ENCODE measurements at places on chromosomes 12 and 14. TPM values are rescaled to one million over a fixed set of nuclear protein-coding genes. Genes with fewer than 3 reads are reported as not detected.

Gene C1RL
- 11.4 TPM for polyA plus RNA-seq

Gene CLEC4C
- polyA plus RNA-seq = not detected

Gene TMPO
- polyA plus RNA-seq = 79.0 TPM

Gene OAS2
- polyA plus RNA-seq = 4.1 TPM

Gene OR6J1
- 0.43 TPM for polyA plus RNA-seq

Gene KRT85
- not detected for polyA plus RNA-seq

Gene TRPV4
- polyA plus RNA-seq = 1.0 TPM

Gene STAC3
- 10.9 TPM for polyA plus RNA-seq

Gene TMEM63C
- 24.6 TPM for polyA plus RNA-seq

Gene ADGRD1
- polyA plus RNA-seq = 11.4 TPM

Gene CNTN1
- polyA plus RNA-seq = 490 TPM

Gene MGP
- 28.7 TPM for polyA plus RNA-seq

Gene DAO
- 1.4 TPM for polyA plus RNA-seq

Gene TGM1
- 6.1 TPM for polyA plus RNA-seq

Gene KRT78
- not detected for polyA plus RNA-seq

Gene WNT1
- polyA plus RNA-seq = 2.9 TPM

Gene DDX55
- polyA plus RNA-seq = 24.8 TPM

Gene ANKS1B
- polyA plus RNA-seq = 98.8 TPM

Gene MAP4K5
- polyA plus RNA-seq = 55.5 TPM

Gene MMP19
- polyA plus RNA-seq = 0.74 TPM

Gene LBHD2
- 2.1 TPM for polyA plus RNA-seq

Gene PRB2
- polyA plus RNA-seq = not detected

Gene KRT72
- 0.29 TPM for polyA plus RNA-seq

Gene CFAP54
- polyA plus RNA-seq = 3.3 TPM

Gene SLC25A47
- not detected for polyA plus RNA-seq

Gene MYRFL
- 0.32 TPM for polyA plus RNA-seq

Gene ZFHX2
- polyA plus RNA-seq = 31.3 TPM

Gene SLC10A1
- polyA plus RNA-seq = 0.21 TPM

Gene LIN7A
- 13.0 TPM for polyA plus RNA-seq

Gene BDKRB2
- polyA plus RNA-seq = 1.4 TPM

Gene PRH1
- polyA plus RNA-seq = 12.3 TPM

Gene ZBTB42
- polyA plus RNA-seq = 1.9 TPM

Gene IAPP
- 0.24 TPM for polyA plus RNA-seq

Gene CPM
- 15.1 TPM for polyA plus RNA-seq

Gene WNT5B
- 14.3 TPM for polyA plus RNA-seq

Gene SCFD1
- 84.2 TPM for polyA plus RNA-seq

Gene TAS2R30
- 0.14 TPM for polyA plus RNA-seq

Gene NEUROD4
- polyA plus RNA-seq = 1.1 TPM

Gene HHIPL1
- 5.1 TPM for polyA plus RNA-seq

Gene PTCSC3
- not detected for polyA plus RNA-seq

Gene GPR65
- polyA plus RNA-seq = 0.65 TPM

Gene GPR137C
- polyA plus RNA-seq = 27.9 TPM

Gene RPS6KL1
- polyA plus RNA-seq = 69.1 TPM

Gene SLC24A4
- 11.8 TPM for polyA plus RNA-seq

Gene LRCOL1
- 0.59 TPM for polyA plus RNA-seq

Gene SCNN1A
- polyA plus RNA-seq = 0.69 TPM

Gene CDCA4
- 9.1 TPM for polyA plus RNA-seq

Gene CLEC1B
- polyA plus RNA-seq = 0.30 TPM

Gene EVL
- 585 TPM for polyA plus RNA-seq

Gene USP15
- polyA plus RNA-seq = 37.9 TPM

Gene OR2AP1
- not detected for polyA plus RNA-seq
